Stimulated activated CD8-positive, alpha-beta memory T cell treated with anti-CD3 and anti-CD28 coated beads, Interleukin-4, amount 100 ng/mL, for 4 hours (primary cell): ENCODE measurements at places on chromosomes 4 and X.

GRCh38 chrX:44882635-44883034 is 9.6 kb downstream of the KDM6A start:
- DNase-seq = no peak

- DNase-seq = no peak
Observed at GRCh38 chrX:118228041-118228440, 111.4 kb upstream of the KLHL13 start.

DNA sequence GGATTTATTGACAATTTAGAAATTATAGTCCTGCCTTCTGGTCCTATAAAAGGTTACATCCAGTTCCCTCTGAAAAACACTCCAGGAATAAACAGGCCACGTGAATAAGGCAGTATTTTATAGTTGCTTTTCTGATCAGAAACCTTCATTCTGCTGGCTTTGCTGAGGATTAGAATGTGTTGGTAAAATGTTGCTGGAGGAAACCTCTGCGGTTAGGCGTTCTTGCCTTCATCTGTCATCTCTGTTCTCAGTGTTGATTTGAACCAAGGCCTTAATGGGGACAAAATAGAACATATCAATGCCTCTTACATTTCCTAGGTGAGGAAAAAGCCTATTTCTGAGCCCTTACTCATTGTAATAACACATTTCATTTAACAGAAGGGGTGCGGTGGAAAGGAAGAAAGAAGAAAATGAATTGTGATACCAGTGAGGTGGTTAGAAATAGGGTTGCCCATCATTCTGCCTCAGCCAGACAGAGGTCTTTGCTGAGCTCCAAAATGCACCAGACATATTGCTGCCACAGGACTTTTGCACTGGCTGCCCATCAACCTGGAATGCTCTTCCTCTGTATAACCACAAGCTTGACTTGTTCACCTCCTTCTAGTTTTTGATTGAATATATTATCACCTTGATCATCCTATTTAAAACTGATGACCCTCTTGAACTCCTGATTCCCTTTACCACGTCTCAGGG is 18.0 kb upstream of the SPARCL1 start:
- no peak for DNase-seq

GRCh38 chr4:151067316-151067970 is 32.0 kb upstream of the RPS3A start:
- DNase-seq = no peak

DNA sequence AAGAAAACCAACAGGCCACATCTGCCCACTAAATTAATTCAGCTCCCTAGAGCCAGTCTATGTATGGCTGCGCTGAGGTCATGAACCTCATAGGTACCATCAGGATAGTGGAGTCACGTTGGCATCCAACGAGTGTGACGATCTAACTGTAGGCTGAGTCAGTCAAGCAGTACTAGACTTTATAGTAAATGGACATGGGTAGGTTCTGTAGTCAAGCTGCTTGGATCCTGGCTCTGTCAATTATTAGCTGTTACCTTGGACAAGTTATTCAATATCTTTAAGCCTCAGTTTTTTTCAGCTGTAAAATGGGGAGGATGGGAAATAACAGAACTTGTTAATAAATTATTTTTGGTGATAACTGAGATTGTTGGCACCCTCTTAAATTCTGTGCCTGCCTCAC is 432.4 kb upstream of the RASGEF1B start:
- DNase-seq = no peak

GRCh38 chr4:132504438-132504837 is 644.7 kb upstream of the PCDH10 start:
- DNase-seq = no peak

GRCh38 chrX:133250184-133251100 is 32.3 kb upstream of the TFDP3 start:
- no peak for DNase-seq

GRCh38 chr4:52939739-52940138 is 77.6 kb downstream of the RASL11B start:
- no peak for DNase-seq
